ENCODE measurements at places on chromosomes 7 and 10.

- no peak for DNase-seq
Measured at GRCh38 chr10:11354823-11355222, 256.6 kb downstream of the USP6NL start.

- DNase-seq: no peak
Measured at GRCh38 chr10:19749185-19749729, 67.0 kb upstream of the PLXDC2 start.

- DNase-seq: no peak
Measured at GRCh38 chr7:127754457-127754856, 102.5 kb downstream of the SND1 start.

DNA sequence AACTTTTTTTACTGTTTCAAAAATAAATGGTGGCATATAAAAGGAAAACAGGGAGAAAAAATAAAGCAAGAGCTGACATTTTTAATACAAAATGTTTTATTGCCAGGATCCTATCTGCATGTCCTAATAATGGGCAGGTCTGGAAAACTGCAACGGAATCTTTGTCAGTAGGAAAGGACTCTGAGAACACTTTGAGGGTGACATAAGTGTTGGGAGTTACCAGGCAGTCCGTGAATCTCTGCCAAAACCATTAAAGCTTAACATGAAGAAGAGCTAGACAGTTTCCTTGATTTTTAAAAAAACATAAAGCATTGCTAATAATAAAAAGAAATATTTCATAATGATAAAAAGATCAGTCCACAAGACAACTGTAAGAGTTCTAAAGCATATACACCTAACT lies 80.7 kb downstream of the AGMO start:
- DNase-seq: no peak

GRCh38 chr7:77447616-77448015 lies 31.5 kb upstream of the GSAP start:
- DNase-seq: no peak

GRCh38 chr10:98168147-98168546 lies 33.7 kb downstream of the R3HCC1L start:
- DNase-seq: no peak

GRCh38 chr7:81161451-81162075 lies 242.7 kb upstream of the SEMA3C start:
- no peak for DNase-seq

GRCh38 chr10:53638006-53638405 lies 865.4 kb upstream of the MBL2 start:
- no peak for DNase-seq

DNA sequence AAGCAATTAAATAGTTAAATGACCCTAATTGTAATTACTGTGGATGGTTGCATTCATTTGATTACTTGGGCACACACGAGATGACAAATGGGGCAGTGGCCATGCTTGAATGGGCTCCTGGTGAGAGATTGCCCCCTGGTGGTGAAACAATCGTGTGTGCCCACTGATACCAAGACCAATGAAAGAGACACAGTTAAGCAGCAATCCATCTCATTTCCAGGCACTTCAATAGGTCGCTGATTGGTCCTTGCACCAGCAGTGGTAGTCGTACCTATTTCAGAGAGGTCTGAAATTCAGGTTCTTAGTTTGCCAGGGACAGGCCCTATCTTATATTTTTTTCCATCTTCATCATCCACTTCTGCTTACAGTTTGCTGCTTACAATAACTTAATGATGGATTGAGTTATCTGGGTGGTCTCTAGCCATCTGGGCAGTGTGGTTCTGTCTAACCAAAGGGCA lies 8.3 kb downstream of the PCBD1 start:
- peak; percentile 52 for DNase-seq

- no peak for DNase-seq
Measured at GRCh38 chr10:117260084-117260483, 19.2 kb downstream of the SLC18A2 start.

- no peak for DNase-seq
Measured at GRCh38 chr10:48545462-48546145, 59.3 kb downstream of the ARHGAP22 start.

GRCh38 chr10:78175444-78176015 lies 141.9 kb downstream of the RPS24 start:
- DNase-seq: no peak

GRCh38 chr10:28492116-28492920 lies 40.6 kb upstream of the WAC start:
- no peak for DNase-seq

DNA sequence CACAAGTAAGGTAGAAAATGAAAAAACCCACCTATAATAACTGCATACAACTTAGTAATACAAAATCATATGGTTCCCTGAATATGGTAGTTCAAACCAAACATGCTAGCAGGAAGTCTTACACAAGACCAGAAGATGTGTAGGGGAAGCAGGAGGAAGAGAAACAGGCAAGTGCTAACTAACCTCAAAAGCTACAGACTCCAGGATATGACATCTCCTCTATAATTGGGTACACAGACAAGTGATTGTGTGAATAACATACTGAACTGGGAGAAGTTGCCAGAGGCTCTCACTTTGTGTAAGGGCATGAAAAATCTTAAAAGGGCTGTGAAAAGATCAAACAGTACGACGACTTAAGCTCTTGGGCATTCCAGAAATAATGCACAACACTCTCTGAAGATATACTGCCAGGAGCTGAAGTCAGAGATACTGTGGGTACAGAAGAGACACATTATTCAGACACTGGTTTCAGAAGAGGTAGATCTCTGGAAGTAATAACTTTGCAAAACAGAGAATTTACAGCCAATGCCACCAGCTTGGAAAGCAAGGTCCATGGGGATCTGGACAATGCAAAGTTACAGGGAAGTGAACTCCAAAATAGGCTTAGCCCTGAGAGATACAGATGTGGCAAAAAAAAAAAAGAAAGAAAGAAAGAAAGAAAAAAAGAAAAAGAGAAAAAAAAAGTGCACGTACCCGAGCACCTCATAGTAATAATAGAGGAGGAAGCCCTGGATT lies 767.2 kb downstream of the TNS3 start:
- DNase-seq: no peak

DNA sequence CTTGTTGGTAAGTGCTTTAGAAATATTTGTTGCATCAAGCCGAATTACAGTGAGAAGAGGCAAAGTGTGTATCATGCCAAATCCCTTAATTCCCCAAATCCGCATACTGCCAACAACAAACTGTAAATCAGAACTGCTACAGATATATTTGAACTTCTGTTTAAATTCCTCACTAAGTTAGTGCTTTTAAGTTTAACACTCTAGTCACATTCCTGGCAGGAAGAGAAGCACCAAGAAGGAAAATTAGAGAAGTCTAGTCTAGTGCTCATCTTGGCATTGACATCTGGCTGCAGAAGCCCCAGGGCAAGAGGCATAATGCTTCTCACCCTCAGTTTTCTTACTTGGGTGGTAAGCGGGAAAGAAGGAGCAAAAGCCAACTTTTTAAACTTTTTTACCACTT lies 343.5 kb downstream of the GPR37 start:
- no peak for DNase-seq

DNA sequence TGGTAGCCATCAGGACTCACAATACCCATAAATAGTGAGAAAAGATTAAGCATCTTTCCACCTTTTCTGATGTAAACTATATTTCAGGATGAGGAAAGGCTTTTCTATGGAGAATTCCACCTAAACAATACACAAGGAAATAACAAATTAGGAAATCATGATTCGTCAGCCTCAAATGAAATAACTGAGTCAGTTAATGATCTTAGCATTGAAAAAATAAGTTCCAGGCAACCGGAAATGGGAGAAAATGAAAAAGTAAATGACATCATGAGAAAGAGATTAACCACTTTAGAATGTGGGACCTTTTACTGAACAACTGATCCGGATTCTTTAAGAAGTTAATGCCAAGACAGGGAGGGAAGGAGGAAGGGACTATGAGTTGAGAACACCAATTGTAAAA lies 742.3 kb downstream of the TNS3 start:
- DNase-seq: no peak

GRCh38 chr7:133023370-133024071 lies 58.4 kb downstream of the CHCHD3 start:
- no peak for DNase-seq

GRCh38 chr7:102471791-102472125 lies 7.0 kb downstream of the POLR2J start:
- no peak for DNase-seq

DNA sequence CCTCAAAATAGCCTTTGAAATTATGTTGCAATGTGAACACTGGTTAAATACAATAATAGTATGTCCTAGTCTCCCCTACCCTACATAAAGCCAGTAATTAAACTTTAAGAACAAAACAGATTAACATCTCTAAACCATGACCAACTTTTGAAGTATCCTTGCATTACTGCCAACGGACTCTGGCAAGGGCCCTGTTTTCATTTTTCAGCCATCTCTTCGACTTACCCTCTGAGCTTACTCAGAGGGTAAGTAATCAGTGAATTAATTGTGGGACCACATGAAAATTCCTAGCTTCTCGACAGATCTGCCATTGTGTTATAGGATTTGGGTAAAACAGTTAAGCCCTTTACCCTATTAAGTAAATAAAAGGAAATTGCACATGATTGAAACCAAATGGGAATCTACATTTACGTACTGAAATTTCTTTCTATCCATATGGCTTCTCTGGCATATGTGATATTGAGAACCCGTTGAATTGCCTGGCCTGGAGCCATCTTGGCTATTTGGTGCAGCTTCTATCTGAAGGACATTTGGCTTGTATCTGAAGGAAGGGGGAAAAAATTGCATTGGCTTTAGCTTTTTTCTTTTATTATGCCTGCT lies 39.6 kb downstream of the DYNC1I1 start:
- no peak for DNase-seq

DNA sequence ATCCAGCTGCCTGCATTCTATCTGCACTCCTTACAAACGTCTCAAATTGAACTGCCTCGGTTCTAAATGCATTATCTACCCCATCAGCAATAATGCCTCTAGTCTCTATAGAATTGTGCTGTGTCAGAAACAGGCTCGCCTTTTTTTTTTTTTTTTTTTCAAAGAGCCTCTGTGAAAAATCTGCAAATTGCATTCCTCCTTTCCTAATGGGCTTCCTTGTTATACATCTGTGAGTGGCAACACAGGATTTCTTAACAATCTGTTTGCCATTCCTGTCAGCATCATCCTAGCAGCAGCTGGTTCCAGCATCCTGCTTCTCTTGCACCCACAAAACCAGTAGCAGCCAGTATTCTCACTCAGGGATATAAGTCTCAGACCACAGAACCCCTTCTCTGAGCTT lies 413.5 kb upstream of the SEMA3D start:
- no peak for DNase-seq

- no peak for DNase-seq
Measured at GRCh38 chr7:37495574-37496184, 47.0 kb upstream of the ELMO1 start.

DNA sequence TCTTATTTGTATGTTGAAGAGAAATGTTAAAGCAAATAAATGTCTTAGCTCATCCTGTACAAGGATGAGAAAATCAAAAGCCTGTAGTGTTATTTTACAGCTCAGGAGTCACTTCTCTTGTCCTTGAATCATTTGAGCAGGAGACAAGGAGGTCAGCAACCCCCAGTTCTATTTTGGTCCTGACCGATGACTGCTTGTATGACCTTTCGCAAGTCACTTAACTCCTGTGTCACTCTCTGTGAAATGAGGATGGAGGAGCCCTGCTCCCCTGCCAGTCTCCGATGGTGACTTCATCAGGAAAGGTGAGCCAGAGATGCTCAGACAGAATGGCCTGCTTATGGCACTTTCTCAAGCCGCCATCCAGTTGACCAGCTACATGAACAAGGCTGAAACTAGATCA lies 101.0 kb downstream of the CELF2 start:
- no peak for DNase-seq

GRCh38 chr10:21599582-21599981 lies 65.5 kb downstream of the MLLT10 start:
- no peak for DNase-seq

GRCh38 chr7:157830331-157830730 lies 493.5 kb downstream of the DNAJB6 start:
- DNase-seq: no peak

DNA sequence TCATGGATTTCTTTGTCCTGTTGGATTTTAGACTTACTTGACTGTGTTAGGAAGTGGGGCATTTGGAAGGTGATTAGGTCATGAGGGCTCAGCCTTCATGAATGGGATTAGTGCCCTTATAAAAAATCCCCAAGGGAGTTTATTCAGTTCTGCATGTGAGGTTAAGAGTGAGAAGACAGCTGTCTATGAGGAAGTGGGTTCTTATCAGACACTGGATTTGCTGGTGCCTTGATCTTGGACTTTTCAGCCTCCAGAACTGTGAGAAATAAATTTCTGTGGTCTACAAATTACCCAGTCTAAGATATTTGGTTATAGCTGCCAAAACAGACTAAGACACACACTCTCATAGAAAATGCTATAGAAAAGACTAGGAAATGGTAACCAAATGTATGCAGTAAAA lies 724.7 kb upstream of the FZD8 start:
- no peak for DNase-seq

DNA sequence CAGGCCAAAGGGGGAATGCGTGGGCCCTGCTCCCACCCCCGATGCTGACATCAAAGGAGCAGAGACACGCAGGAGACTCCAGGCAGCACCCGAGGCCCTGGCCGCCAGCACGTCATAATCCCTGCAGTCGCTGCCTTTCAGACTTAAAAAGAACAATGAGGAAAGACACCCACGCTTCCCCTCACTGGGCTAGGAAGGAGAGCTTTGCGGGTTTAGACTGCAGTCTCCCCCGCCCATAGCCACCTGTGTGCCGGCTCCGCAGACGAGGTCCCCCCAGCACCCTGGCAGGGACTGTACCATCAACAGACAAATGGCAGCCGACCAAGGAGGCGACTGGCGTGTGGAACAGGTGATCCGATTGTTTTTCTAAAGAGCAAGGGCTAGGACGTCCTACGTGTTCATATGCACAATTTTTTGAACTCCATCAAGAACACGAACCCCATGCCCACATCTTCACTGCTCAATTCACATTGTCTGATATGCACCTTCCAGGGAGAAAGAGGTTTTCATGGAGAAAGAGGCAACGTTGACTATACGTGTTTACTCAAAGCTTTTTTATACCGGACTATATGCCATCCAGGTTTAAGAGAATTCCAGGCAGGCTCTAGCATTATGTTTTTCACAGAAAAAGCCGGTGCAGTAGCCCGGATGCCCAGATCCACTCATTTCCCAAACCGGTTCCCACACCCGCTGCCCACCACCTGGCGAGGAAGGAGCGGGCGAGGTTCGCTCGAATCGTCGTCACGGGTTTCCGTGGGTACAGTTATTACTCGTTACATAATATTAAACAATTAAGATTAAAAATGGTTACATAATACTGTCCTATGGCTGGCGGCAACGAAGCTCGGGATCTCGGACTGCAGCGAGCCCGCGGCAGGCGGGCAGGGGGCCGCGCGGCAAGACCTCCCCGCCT lies 1.1 kb downstream of the GRB10 start:
- DNase-seq: no peak

GRCh38 chr10:88213065-88213605 lies 349.7 kb downstream of the PTEN start:
- no peak for DNase-seq

GRCh38 chr7:121562259-121562658 lies 166.2 kb upstream of the FAM3C start:
- no peak for DNase-seq

- no peak for DNase-seq
Measured at GRCh38 chr10:31730776-31731175, 197.9 kb downstream of the ARHGAP12 start.
